ENCODE measurements at places on chromosomes 2 and 18. TPM values are rescaled to one million over a fixed set of nuclear protein-coding genes. Genes with fewer than 3 reads are reported as not detected.

GRCh38 chr2:98454073-98454472, 9.4 kb downstream of the INPP4A start:
- DNase-seq = no peak

Gene USP14
- total RNA-seq = 36.9 TPM

DNA sequence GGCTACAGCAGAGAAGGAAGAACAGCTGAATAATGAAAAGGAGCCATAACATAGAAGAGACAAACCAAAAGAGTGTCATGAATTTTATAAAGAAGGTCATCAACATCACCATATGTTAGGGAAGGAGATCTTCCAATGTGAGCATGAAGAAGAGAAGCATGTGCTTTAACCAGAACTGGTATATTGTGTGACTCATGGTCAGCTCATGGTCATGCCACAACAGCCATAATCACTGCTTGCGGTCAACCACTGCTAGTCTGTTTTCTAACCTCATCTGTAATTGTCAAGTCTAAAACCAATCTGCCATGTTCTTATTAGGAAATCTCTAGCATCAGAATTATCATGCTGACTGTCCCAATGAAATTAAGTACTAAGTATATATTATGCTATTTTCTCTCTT, 204.1 kb upstream of the VRK2 start:
- no peak for DNase-seq

Gene MYO1B
- total RNA-seq = 138 TPM

DNA sequence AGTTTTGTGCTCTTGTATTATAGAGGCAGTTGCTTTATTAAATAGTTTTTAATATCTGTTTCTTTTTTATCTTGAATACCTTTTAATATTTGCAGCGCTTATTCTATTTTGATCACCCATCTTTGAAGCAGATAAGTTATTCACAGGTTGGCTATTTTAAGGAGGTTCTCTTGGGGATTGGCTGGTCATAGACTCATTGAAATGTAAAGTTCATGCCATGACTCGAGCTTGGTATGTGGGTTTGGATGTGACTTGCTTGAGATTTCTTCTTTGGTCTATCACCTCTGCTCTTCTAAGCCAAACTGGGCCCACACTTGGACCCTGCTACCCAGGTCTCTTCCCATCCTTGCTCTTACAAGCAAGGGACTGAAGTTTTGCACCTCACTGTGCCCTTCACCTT, 33.6 kb downstream of the FARP2 start:
- no peak for DNase-seq

- DNase-seq = peak; percentile 46
These were observed 28.3 kb upstream of the ASAP2 start for GRCh38 chr2:9178110-9178903.

Gene EPB41L3
- 50.1 TPM for total RNA-seq

Gene LYPD1
- total RNA-seq = 3.6 TPM

GRCh38 chr2:99338029-99338585, 918 bp downstream of the EIF5B start:
- DNase-seq = peak; percentile 15

GRCh38 chr2:118122594-118123281, 34.5 kb downstream of the INSIG2 start:
- no peak for DNase-seq

- DNase-seq = no peak
These were observed 922.0 kb upstream of the NRXN1 start for GRCh38 chr2:51953931-51954330.

DNA sequence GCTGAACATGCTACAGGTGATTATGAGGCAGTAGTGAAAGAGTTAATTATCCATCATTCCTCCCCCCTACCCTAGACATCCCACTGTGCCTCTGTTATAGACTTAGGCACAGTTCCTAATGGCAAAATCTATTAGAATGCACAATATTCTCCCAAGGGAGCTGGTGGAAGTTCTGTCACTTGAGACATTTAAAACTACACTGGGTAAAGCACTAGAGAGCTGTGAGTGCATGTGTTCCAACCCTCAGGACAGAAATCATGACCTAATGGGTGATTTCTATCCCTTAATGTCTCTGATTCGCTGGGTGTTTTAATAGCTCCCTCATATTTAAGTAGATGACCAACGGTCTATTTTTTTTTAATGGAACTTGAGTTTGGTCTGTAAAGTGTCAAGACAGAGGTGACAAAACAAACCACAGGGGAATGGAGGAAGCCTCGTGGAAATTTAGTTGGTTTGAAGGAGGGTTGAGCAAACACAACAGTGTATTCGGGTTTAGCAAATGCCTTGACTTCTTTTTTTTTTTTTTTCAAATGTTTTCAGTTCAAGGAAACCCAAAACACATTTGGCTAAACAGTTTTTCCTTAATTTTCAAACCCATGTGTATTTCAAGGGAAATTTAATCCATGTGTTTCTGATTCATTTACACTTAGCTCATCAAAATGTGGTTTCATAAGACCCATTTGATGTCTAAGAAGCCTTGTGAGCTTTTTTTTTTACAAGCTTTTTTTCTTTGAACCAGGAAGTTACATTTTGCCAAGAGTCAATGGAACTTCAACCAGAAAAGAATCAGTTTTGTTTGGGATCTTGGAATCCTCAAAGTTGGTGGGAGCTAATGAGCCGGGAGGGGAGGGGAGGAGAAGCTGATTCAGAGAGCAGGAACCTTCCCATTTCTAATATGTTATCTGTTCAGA, 665.1 kb upstream of the ZEB2 start:
- DNase-seq = peak; percentile 18

DNA sequence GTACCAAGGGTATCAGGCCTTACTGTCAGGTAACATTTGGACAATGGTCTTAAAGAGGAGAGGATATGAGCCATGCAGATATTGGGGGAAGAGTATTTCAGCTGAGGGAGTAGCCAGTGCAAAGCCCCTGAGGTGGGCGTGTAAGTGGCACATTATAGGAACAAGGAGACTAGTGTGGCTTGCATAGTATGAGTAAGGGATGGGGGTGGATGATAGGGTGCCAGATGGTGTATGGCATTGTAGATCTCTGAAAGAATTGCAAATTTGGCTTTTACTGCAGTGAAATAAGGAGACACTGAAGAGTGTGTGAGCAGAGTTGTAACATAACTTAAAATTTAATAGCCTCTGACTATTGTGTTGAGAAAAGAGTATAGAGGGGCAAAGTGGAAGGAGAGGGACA, 244.0 kb downstream of the PDE11A start:
- DNase-seq = no peak

Gene SERPINB4
- not detected for total RNA-seq

DNA sequence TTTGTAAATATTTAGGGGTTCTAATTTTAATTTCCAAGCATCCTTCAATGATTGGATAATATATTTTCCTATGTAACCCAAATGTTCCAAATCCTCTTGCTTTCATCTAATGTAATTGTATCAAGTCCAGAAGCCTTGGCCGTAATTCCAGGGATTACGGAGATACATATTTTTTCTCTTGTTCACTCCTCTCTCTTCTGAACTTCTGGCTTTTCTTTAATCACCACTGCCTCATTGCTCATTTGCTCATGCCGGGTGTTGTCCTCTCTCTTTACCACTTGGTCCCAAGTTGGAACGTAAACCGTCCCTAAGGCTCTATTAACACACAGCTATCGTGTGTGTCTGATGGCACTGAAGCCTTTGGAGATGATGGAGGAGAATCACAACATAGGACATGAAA, 188.7 kb upstream of the COL3A1 start:
- peak; percentile 55 for DNase-seq

GRCh38 chr2:230178546-230179485, 41.0 kb downstream of the SP110 start:
- no peak for DNase-seq

DNA sequence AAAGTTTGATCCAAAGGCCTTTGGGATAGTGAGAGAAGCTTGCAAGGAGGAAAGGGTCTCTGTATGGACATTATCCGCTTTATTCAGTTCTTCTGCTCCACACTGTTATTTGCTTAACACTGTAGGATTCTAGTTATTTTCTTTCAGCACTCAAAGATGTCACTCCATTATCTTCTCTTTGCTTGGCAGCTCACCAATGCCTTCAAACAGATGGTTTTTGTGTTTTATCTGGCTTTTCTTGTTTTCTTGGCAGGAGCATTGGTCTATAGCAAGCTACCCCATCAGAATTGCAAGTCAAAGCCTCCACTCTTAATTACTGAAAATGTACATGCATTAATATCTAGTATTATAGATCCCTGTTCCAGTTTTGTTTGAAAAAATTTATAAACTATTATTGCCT, 138.8 kb downstream of the EVA1A start:
- peak; percentile 19 for DNase-seq

Gene NYAP2
- 0.10 TPM for total RNA-seq

Gene UGT1A5
- 0.51 TPM for total RNA-seq

- no peak for DNase-seq
These were observed 169.3 kb downstream of the TMEM200C start for GRCh38 chr18:5726011-5726410.

- DNase-seq = no peak
These were observed 72.7 kb upstream of the CHRNA1 start for GRCh38 chr2:174836995-174837390.

- DNase-seq = peak; percentile 58
These were observed 349.8 kb downstream of the RBM43 start for GRCh38 chr2:150911766-150912280.

DNA sequence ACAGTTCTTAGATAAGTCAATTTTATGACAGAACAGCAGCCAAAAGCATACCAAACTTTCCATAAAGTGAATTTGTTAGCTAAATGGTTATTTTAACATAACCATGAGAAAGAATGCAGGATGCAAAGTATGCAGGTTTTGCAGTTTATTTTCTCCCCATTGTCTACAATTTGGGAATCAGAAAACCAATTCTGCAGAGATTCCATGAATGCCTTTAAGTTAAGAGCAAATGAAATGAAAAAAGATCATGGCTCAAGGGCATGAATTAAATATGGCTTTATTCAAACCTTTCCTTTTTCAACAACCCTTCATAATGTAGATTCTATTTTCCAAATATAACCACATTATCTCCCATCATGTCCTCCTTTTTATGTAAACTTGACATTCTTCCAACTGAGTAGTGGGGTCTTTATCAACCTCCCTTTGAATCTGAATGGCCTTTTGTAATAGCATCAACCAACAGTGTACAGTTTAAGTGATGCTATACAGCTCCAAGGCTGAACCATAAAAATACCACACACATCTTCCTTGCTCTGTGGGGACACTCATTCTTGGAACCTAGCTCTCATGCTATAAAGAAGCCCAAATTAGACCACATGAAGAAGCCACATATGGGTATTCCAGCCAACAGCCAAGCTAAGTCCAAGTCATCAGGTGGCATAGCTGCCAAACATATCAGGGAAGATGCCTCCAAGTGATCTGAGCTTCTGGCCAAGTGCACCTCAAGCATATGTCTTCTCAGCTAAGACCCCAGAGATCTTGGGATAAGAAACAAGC, 49.8 kb downstream of the PIAS2 start:
- DNase-seq = no peak

- DNase-seq = peak; percentile 77
These were observed 217.1 kb downstream of the KLHL29 start for GRCh38 chr2:23602116-23602515.

Gene DSEL
- total RNA-seq = 23.4 TPM

DNA sequence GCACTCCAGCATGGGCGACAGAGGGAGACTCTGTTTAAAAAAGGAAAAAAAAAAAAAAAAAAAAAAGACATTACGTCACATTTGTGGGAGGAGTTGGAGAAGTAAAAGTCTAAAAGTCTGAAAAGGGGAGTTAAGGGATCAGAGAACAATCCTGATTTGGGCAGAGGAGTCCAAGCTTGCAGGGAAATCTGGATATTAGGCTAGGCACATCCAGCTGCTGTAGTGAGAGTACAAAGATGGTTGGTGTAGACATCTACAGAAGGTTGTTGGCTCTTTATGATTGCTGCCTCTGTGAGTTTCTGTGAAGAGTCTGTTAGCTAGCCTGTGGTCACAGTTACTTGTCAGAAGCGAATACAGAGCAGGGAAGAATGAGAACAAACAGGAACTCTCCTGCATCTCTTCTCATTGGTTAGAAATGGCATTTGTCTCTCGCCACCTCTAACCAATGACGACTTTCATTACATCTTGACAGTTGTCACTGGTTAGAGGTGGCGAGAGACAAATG, 3.3 kb upstream of the OSBPL6 start:
- no peak for DNase-seq

Gene INHA
- total RNA-seq = 1.5 TPM

Gene TSPYL6
- 0.21 TPM for total RNA-seq

DNA sequence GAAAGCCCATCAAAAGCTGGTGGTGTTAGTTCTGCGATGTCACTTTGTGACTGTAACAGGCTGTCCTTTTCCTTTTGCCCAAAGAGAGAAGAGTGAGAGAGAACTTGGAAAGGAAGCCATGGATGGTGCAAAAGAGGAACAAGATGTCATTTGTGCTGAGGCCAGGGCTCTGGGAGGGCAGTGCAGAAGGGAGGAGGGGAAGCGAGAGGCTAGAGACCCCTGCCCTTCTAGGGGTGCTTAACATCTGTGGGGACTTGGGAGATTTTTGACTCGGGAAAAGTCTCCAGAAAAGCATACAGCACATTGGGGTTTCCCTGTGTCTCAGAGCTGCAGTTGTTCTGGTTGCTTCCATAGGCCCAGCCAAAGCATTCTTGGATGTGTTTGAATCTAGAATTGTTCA, 49.6 kb downstream of the ZBTB7C start:
- no peak for DNase-seq

Gene C1QL2
- total RNA-seq = not detected

GRCh38 chr18:41320100-41320499, 634.9 kb upstream of the PIK3C3 start:
- DNase-seq = peak; percentile 41

GRCh38 chr18:77299706-77300105, 50.1 kb downstream of the GALR1 start:
- DNase-seq = no peak

DNA sequence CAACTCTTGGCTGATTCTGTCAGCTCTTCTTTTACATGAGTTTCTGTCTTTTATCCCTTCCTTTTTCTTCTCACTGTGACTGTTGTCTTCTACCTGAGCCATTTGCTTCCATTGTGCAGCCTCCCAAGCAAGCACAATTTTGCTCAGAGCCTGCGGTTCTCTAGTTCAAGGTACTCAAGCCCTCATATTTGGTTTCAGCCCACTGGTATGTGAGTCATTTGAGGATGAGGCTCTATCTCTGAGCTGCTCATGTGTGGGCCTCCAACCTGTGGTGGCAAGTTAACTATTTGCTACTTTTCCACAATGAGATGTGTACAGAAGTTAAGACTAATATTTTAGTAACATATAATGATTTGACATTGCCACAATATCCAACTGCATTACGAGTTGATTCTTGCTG, 183.0 kb downstream of the PHLPP1 start:
- no peak for DNase-seq

- no peak for DNase-seq
These were observed 20.7 kb upstream of the FRZB start for GRCh38 chr2:182887093-182887492.

Measured in tongue (tissue), 3 donors.